CD14-positive monocyte (primary cell): ENCODE measurements at places on chromosomes 2 and 18.
A peak's percentile ranks its signal among the peaks of the same experiment; 100 is the strongest.

DNA sequence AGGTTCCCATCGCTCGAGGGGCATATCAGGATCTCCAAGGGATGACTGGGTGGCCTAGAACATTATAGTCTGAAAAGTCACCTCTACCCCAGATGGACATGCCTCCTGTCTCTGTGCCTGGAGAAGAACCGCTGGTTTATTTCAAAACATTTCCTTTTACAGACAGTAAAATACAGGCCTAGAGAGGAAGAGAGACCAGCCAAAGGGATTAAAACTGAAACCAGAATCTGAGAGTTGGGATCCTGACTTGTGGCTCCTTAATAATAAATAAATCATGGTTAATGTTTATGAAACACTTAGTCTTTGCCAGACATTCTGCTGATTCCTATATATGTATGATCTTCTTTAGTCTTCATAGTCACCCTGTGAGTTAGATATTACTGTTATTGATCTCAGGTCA is 153.7 kb downstream of the DDX1 start:
- no peak for DNase-seq

- no peak for DNase-seq
These were observed 473.3 kb upstream of the HS6ST1 start for GRCh38 chr2:128791985-128792320.

DNA sequence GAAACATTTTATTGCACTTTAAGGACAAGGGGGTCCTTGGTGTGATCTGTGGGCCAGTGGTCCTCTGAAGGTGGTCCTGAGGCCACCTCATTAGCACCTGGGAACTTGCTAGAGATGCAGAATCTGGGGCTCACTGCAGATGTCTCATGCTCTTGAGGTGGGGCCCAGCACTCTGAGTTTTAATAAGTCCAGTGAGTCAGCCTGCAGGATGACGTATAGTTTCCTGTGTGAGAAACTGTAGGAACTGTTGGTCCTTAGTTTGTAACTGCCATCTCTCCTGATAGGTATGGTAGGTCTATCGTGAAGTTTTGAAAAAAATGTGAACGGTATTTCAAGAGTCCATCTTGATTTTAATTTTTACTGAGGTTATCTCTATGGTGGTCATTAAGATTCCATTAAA is 2.8 kb downstream of the TRPM8 start:
- no peak for DNase-seq

- DNase-seq = no peak
These were observed 325.4 kb upstream of the CDH7 start for GRCh38 chr18:65425366-65425765.

DNA sequence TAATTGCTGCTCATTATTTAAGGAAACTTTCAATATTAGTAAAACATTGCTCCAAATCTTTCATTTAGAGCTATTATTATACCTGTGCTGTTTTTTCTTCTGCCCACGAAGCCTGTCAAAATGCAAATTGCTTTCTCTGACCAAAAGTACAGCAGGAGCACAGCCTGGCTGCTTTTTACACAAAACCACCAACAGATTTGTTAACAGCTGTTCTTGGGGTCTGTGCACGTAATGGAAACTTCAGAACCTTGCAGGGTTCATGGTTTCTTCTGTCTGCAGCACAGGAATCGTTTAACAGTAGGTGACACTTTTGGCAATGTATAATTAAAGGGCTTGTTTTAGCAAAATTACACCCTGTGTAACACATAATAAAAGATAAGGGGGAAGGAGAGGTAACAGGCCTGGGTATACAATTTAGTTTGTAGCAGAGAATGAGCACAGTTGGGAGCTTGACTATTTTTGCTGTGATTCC is 447.3 kb downstream of the KCNJ3 start:
- DNase-seq = no peak

DNA sequence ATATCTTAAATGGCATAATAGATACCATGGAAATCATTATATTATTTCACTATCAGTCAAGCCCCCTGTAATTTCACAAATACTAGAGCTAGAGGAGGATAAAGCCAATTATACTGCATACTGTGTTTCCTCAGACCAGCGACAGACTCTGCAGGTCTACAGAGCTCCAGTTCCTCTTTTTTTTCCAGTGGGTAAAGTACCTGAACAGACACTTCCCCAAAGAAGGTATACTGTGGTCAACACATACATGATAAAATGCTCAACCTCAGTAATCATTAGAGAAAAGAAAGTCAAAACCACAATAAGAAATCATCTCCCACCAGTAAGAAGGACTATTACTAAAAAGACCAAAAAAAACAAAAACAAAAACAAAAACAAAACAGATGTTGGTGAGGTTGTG is 44.6 kb downstream of the SCN7A start:
- peak; percentile 9 for DNase-seq

GRCh38 chr2:110714452-110715224 is 17.7 kb upstream of the ACOXL start:
- DNase-seq = peak; percentile 31

GRCh38 chr2:172095146-172095904 is 7.4 kb downstream of the DLX2 start:
- peak; percentile 58 for DNase-seq

DNA sequence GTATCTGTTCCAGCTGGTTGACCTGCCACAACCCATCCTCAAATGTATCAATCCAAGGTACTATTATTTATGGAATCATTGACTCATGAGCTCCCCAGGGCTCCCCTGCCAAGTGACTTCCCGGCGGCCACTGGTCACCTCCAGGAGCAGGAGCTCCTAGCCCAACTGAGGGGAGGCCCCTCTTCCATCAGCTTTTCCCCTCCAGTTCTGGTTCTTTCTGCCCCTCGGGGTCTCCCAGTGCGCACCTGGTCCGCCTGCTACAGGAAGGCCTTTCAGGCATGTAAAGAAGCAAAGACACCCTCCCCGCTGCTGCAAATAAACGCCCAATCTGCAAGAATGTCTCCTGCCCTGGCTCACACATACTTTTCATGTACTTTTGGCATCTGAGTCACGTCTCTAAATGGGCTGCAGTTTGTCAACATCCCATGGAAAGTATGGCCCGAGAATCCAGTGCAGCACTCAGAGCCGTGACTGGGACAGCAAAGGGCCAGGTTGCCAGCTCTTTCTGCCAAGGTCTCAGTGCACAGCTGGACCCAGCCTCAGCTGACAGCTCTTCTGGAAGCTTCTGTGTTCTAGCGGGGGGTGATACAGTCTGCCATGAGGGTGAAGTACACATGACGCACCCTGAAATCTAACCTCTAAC is 41.4 kb downstream of the KLHL29 start:
- DNase-seq = no peak

GRCh38 chr2:134110532-134110931 is 143.3 kb upstream of the MGAT5 start:
- no peak for DNase-seq

GRCh38 chr18:57150828-57151227 is 3.9 kb downstream of the BOD1L2 start:
- no peak for DNase-seq

GRCh38 chr2:215622837-215623236 is 187.0 kb upstream of the FN1 start:
- no peak for DNase-seq

DNA sequence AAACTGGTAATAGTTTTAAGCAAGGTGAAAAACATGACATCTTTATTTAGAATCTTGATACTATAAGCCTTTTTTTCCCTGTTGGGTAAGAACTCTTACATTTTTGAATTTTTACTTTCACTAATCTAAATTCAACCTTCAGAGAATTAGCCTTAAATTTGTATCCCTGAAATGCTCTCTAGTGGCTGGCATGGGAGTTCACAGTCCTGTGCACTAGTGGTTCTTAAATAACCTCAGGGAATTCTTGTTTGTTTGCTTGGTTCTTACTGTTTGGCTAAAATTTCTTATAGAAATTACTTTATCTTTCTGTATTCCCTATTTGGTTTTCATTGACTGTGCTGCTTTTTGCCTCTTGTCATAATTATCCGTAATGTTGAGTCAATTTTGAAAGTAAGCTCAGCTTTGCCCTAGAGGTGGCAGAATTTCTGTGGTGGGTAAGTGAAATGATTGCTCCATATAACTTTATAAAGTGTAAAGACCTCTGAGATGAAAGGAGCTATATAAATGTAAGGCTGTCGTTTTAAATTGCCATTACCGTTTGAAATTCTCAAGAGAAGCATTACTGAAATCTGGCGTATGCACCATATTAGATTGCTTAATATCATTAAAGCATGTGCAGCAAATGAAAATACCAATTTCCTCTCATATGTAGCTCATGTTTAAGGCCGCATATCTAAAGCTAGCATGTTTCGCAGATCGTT is 391.3 kb upstream of the FIGN start:
- DNase-seq = no peak

GRCh38 chr18:5955861-5956260 is 60.5 kb upstream of the TMEM200C start:
- DNase-seq = no peak

DNA sequence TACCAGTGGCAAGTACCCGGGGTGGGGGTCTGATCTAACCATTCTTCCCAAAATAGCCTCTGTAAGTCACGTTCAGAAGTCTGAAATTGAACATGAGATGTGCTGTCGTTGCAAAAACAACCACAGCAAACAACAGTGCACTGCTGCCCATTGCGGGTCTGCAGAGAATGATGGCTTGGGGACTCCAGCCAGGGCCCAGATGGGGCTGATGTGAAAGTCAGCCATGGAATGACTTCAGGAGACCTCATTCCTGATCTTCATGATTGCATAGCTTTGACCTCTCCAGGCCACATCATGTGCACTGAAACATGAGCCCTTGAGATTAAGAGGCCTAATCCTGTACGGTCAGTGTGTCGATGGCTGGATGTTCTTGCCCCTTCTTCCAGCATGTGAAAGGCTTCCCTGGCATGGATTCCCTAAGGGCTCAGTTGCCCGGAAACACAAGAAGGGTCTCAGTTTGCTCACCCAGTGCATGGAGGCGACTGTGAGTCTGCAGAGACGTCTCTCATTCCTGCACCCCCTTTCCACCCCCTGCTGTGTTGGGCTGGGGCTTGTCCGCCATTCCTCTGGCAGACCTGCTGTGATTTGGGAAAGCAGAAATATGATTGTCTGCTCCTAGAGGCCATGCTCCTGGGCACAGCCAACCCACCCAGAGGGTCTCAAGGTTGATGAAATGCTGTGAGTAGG is 191.6 kb downstream of the SEPTIN10 start:
- no peak for DNase-seq

DNA sequence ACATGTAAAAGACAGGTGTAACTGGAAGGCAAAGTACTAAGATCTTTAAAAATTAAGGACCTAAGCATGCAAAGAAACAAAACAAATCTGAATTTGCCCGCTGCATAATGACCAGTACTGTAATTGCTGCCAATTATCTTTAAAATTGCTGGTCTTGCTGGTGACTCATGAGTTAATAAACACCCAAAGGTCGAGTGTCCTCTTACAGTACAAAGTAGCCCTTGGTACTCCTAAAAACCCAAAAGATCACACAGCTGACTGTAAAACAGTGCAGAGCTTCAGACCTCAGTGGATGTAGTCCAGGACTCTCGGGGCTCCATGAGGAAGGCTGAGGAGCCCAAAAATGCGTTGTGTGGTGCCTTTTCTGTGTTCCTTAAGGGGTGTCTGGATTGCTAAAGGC is 308.7 kb downstream of the CNTNAP5 start:
- DNase-seq = no peak

DNA sequence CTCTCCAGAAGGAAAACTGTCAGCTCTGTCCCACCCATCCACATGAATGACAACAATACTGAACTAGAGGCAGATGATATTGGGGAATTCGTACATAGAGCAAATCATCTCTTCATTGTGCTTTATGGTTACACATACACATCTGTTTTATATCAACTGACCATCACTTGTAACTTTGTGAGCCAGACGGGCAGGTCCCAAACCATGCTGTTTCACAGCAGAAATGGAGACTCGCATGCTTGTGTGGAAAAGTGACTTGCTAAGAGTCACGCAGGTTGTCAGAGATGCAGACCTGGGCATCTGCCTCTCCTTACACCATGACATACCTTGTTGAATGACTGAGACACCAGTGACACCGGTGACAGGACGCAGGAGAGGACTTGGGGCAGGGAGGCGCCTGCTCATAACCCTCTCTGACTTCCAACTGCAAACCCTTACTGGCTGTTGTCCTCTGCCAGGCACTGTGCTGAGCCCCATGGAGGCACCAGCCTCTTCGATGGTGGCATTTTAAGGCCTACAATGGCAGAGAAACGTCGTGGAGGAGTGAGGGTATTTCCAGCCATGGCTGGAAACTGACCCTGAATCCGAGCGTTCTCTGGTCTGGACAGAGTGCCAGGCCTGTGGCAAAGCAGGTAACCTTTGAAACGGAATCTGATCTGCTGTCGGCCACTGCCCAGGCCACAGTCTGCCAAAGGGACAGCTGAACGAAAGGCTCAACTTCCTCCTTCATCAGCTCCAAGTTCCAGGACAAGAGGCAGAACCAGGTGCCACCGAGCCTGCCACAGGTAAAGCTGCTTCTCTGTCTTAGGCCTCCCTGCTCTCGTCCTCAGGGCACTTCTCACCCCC is 26.9 kb upstream of the ROCK2 start:
- DNase-seq = no peak

DNA sequence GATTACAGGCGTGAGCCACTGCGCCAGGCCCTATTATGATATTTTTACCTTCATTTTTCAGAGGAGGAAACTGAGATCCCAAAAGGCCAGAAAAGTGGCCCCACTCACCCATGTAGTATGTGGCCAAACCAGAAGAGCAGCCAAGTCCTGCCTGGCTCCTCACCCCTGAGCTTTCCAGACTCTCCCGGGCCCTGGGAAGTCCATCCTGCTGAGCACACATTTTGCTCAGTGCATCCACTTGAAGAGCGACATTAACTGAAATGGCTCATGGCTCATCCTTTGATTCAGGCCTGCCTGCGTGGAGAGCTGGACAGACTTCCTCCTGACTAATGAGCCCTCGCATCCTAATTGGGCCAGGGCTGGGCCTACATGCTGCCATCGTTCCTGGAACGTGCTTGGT is 9.5 kb upstream of the NGEF start:
- DNase-seq = no peak

DNA sequence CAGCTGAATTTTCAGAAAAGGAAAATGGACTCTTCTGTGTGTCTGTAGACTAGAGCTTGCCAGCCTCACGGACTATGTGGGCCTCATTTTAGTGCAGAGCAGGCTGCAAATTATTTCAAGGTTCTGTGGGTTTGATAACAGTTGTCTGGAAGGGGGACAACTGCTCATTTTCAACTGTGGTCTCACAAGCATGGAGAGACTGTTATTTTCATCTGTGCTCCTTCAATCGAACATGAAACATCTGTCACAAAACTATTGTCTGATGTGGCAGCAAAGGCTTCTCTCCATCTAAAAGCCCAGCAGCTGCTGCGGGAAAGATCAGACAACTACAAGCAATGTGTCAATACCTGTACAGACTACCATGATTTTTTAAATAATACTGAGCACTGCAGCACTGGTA is 211.8 kb downstream of the LRRTM4 start:
- DNase-seq = no peak

GRCh38 chr2:99420751-99421299 is 69.0 kb downstream of the REV1 start:
- DNase-seq = no peak

GRCh38 chr2:9333591-9334171 is 89.6 kb downstream of the ITGB1BP1 start:
- peak; percentile 61 for DNase-seq

GRCh38 chr18:67951137-67951536 is 434.6 kb upstream of the DSEL start:
- no peak for DNase-seq

- no peak for DNase-seq
These were observed 39.5 kb upstream of the MCFD2 start for GRCh38 chr2:46954951-46955571.
